Stimulated activated CD4-positive, alpha-beta T cell treated with anti-CD3 and anti-CD28 coated beads, Interleukin-12 subunit alpha, Interleukin-12 subunit beta, amount 100 ng/mL, for 4 hours (primary cell): ENCODE measurements at places on chromosomes 16 and 17.

- peak; percentile 62 for DNase-seq
Observed at GRCh38 chr16:82229800-82230619, 60.0 kb upstream of the MPHOSPH6 start.

DNA sequence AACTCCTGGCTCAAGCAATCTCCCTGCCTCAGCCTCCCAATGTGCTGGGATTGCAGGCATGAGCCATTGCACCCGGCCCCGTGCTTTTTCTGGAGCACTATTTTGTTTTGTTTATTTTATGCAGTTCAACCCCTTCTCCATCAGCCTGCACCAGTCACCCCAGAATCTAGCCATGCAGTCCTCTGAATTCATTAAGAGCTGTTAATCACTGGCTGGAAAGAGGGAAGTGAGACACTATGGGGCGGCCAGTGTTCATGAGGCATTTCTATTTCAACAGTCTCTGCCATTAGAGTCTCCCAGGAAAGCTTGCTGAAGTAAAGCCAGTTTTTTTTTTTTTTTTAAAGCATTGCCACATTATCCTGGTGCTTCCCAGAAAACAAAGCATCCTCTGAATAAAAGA, 1.7 kb downstream of the VWA3A start:
- DNase-seq, result no peak

DNA sequence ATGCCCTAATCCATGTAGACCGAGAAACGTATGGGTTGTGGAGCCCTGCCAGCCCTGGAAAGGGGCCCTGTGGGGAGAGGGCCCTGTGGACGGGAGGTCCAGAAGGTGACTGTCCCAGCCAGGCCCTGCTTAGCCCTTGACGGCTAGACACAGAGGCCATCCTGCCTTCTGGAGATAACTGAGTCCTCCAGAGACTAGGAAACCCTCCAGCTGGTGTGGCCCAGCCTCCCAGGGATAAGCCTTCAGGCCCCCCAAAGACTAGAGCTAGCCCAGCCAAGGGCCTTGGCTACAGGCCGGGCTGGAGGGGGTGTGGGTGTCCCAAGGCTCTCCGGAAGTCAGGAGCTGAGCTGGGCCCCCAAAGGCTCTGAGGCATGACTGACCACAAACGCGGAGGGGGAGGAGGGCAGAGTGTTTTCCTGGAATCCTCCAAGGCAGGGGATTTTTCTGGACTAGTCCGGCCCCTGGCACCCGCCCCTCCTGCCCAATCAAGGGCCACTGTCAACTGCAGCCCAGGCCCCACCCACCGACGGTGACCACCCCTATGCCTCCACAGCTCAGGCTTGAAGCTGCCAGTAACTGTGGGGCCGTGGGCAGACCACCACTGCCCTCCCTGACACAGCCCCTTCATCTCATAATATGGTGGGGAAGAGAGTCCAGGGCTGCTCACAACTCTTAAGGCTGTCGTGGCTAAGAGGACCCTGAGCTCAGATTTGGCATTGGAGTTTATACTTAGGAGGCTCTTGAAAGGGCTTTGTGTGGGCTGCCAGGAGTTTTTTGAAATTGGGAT, 885 bp upstream of the VASN start:
- DNase-seq, result no peak

DNA sequence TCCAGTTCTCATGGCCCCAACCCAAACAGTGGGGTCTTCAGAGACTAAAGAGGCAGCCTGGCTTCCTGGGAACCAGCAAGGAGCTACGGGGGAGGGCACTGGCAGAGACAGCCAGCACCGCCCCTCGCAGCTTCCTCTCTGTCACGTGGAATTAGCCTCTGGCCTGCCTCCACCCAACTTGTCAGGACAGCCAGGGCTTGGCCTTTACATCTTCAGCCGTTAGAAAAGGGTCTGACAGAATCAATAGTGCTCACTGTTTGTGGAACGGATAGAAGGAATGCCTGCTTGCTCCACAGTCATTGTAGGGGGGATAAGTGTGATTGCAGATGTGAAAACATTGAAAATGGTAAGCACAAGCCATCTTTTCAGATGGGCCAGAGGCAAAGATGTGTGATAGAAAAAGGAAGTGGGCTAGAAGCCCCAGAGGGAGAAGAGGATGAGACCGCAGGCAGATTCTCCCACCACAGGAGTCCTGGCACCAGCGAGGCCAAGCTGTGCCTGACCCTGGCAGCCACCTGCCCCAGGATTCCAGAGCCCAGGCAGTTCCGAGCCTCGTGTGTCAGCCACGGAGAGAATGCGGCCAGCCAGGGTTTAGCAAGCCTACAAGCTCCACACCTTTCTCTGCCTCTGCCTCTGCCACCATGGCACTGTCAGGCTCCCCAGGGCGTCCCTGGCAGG, 18.6 kb downstream of the GRIN2C start:
- DNase-seq, result no peak

GRCh38 chr17:78956254-78956653, 23.5 kb downstream of the LGALS3BP start:
- DNase-seq, result no peak

DNA sequence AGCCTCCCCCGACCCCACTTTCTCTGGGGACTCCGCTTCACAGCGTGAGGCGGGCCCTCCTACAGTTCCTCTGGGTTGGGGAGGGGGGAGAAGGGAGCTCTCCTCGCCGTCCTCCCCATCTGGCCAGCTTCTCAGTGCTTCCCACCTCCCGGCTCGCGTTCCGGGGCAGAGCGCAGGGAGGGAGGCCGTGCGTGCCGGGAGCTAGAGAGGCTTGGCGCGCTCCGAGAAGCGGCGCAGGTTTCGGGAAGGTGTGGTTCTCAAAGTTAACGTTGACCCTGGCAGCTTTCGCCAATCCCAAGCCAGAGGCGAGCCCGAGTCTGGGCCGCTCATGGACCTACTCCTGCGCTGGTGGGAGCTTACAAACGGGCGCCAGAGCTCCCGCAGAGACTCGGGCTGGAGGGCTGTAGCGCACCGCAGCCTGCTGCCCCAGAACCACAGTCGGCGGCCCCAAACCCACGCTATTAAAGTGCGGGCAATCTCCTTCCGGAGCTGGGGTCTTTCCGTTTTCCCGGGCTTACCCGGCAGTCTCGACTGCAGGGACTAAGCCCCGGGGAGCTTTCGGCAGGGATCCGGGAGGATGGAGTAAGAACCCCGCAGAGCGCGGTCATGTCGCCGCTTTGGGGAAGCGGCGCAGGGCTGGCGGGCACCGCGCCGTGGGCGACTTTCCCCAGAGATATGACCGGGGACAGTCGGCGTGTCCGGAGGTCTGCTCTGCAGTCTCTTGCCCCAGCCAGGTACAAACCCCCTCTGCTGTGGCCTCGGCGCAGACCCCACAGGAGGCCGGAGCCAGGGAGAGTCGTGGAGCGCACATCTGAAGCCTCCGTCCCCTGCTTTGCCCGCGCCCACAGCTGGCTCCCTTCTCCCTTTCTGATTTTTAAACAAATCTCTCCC, 787 bp downstream of the CDH11 start:
- DNase-seq, result no peak

DNA sequence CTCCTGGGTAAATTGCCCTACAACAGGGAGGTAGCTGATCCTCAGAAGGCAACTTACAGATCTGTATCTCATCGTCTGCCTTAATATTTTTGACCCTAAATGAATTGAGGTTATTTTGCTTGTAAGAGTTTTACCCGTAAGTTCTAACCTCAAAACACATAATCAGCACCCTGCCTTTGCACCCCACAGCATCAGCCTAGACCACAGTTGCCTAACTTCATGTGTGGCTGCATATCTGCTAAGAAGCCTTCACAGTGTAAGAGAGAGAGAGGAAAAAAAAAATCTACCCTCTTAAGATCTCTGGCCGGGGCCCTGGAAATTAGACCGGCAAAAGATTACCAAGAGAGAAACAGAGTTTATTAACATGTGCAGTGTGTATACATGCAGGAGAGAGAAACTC, 76.9 kb downstream of the ARHGAP44 start:
- no peak for DNase-seq

DNA sequence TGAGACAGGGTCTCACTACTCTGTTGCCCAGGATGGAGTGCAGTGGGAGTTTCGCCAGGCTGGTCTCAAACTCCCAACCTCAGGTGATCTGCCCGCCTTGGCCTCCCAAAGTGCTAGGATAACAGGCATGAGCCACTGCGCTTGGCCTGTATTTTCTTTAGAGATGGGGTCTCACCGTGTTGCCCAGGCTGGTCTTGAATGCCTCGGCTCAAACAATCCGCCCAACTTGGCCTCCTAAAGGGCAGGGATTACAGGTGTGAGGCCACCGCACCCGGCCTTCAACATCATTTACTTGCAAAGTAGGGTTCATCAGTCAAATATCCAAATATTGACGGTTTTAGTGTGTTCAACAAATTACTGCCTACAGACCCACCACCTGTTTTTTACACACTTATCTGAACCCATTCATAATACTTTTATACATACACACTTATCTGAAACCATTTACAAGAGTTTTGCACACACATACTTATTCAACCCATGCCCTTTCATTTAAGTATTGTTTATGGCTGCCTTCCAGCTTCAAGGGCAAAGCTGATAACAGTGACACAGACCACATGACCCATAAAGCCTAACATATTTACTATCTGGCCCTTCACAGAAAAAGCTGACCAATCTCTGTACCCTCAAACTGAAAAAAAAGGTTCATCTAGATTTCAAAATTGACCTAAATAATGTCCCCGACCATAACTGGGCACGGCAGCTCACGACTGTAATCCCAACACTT, 11.9 kb downstream of the TMEM170A start:
- DNase-seq, result no peak

- no peak for DNase-seq
Observed at GRCh38 chr16:65621640-65622039, 499.8 kb upstream of the CDH11 start.

- no peak for DNase-seq
Observed at GRCh38 chr17:66589892-66590291, 245.0 kb upstream of the CACNG5 start.

- DNase-seq, result no peak
Observed at GRCh38 chr16:20995711-20996110, 95.1 kb downstream of the LYRM1 start.

GRCh38 chr17:61863801-61864126, 436 bp upstream of the BRIP1 start:
- DNase-seq, result no peak

DNA sequence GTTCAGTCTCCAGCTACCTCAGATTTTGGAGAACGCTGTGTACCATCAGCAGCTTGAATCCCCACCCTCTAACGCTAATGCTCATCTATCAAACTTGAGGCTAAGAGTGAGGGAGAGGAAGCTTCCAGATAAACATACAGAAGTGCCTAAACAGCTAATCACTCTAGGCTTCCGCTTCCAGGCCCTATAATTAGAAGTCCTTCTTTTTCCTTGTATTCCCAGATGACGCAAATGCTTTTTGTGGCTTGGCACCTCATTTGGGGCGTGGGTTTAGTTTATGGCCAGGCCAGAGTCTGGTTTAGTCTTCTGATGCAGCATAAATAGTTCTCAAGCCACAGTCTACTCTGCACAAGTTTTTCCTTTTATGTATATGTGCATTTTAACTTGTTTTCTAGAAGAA, 263.4 kb downstream of the BCAS3 start:
- no peak for DNase-seq

DNA sequence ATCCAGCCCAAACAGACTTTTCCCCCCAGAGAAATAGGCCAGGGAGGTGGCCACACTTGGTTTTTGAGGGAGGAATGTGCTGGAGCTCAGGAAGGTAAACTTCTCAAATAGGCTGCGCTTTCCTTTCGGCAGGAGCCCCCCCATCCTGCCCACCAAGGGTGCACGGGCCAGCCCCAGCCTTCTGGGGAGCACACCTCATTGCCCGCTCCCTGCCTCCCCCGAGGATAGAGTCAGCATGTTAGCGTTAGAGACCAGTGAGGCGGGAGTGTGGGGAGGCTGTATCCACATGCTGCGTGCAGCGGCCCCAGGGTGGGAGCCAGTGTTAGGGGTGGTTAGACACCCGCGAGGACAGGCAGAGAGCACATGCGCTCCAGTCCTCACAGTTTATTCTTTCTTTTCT, 42.3 kb downstream of the PIPOX start:
- no peak for DNase-seq

GRCh38 chr17:3026856-3027751, 36.3 kb downstream of the OR1D5 start:
- DNase-seq, result no peak

GRCh38 chr17:2814049-2814448, 17.8 kb downstream of the RAP1GAP2 start:
- DNase-seq, result no peak

DNA sequence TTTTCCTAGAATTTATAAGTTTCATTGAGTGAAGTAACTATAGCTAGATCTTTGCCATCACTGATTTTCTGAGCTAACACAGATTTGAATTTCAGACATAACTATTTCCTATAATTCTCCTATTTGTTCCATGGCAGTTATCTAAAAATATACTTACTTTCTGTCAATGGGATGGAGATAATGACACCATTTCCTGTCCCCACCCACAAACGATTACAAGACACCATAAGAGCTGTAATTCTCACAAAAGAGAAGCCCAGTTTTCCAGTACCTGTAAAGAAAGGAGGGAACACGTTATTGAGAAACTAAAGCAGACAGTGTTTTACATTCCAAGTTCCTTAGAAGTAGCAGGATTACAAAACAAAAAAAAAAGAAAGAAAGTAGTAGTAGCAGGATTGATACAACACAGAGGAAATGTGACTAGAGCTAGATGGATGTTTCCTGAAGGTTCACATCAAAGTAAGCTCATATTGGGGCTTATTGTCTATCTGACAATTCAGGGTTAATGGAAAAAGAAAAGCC, 110.9 kb upstream of the TOB1 start:
- no peak for DNase-seq

DNA sequence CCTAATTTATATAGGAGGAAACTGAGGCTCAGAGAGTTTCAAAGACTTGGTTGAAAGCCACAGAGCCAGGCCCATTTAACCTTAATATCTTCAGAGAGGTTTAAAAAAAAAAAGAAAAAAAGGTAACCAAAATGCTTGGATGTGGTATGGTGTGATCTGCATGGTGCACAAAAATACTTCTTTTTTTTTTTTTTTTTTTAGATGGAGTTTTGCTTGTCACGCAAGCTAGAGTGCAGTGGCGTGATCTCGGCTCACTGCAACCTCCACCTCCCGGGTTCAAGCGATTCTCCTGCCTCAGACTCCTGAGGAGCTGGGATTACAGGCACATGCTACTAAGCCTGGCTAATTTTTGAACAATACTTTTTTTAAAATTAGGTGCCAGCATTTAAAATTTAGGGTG, 101.8 kb downstream of the XYLT1 start:
- DNase-seq, result no peak

GRCh38 chr16:30760001-30760559, 1.8 kb downstream of the CFAP119 start:
- DNase-seq, result no peak

GRCh38 chr16:49739381-49739780, 116.5 kb downstream of the ZNF423 start:
- DNase-seq, result no peak

- DNase-seq, result no peak
Observed at GRCh38 chr17:56658648-56659047, 65.1 kb downstream of the NOG start.

- DNase-seq, result peak; percentile 31
Observed at GRCh38 chr16:30948667-30949649, at the start of gene ORAI3. Gene ORAI3, plus strand, starts transcription at chr16:30949068. Its CDS starts 222 bp downstream, at chr16:30949290.

- DNase-seq, result no peak
Observed at GRCh38 chr17:2722611-2723010, 11.0 kb upstream of the CLUH start.

- DNase-seq, result no peak
Observed at GRCh38 chr17:71472809-71473789, 647.7 kb upstream of the SOX9 start.

- no peak for DNase-seq
Observed at GRCh38 chr17:263271-263670, 81.8 kb upstream of the DOC2B start.
